ENCODE measurements at places on chromosomes 3 and 15.

- DNase-seq, result no peak
Measured at GRCh38 chr3:161854232-161854771, 357.7 kb downstream of the OTOL1 start.

DNA sequence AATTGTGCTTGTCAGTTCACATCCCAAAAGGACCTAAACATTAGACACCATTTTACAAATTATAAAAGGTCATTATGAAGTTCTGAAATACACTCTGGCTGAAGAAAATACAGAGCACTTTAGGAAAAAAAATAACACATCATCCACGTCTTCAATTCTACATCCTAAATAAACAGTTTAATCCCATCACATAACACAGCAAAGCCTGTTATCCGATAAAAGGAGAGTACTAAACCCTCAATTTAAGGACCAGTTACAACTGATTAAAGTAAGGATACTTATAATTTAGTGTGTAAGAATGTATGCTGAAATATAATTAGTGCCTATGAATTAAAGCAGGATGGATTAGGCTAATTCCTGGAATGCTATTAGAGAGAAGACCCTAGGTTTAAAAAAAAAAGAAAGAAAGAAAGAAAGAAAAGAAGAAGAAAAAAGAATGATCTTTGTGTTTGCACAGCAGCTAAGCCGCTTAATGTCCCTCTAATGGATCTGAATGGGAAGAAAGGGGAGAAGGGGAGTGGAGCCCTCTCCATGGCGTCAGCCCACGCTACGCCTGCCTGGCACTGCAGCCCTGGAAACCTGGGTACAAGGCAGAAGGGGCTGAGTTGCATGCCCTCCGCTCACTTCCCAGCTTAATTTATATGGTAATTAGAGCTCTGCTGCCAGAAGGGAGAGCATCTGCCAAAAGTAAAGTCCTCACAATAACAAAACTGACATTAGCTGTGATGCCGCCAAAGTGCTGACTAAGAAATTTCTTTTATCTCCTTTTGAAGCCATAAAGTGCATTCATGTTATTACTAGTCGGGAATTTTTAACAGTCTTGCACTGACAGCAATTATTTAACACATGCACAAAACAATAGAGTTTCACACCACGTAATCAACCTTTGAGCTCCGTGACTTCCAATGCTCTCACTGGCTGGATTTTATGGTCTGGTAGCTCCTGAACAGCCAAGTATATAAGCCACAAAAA lies 90.0 kb downstream of the FSIP1 start:
- peak; percentile 65 for DNase-seq

- DNase-seq, result no peak
Measured at GRCh38 chr3:192887701-192888100, 30.0 kb downstream of the MB21D2 start.

- DNase-seq, result no peak
Measured at GRCh38 chr3:127043041-127043641, 60.2 kb downstream of the PLXNA1 start.

GRCh38 chr3:17745894-17746293 lies 3.5 kb upstream of the TBC1D5 start:
- DNase-seq, result no peak

DNA sequence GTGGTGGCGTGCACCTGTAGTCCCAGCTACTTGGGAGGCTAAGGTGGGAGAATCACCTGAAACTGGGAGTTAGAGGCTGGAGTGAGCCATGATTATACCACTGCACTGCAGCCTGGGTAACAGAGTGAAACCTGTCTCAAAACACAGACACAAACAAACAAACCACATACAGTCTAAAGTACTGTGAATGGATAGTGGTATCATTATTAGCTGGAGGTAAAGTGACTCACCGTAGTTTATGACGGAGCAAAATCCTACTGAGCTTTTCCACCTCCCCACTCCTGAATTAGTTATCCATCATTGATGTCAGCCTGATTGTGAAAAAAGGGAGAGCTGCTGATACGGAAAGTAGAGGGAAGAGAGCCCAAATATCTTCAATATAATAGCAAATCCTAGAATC lies 3.2 kb upstream of the CNOT10 start:
- DNase-seq, result no peak

All from hippocampal formation (tissue), 2 donors.